ENCODE measurements at places on chromosomes 12 and 14.

GRCh38 chr12:34603382-34604035 lies 581.2 kb downstream of the ALG10 start:
- DNase-seq = peak; percentile 70

DNA sequence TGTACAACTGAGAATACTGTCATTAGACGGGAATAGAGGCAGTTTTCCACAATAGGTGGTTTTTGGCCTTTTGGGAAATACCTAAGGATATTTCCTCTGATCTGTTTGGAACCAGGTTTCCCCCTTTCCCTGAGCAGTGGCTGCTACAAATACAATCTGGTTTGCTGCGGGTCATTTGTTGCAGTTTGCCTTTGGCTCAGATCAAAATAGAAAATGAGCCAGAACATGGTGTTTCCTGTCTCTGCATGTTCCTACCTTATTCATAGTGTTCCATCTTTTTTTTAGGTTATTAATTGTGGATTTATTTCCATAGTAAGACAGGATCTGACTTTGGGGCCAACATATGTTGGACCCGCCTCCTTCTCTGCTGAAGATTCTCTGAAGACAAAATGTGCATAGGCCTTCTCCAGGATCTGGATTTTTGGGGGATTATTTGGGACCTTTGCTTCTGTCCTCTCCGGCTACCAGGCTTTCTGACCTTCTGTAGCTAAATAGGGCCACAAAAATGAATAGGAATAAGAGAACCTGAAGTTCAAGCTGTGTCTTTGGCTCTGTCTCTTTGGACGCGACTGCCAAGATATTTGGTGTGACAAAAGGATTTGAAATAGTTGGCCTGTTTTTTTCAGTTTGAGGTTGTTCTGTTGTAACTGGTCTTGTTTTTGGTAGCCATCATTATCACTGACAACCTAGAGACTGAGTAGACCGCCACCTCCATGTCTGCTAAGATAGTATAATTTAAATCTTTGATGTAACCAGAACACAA lies 146.9 kb downstream of the PRKCH start:
- no peak for DNase-seq

DNA sequence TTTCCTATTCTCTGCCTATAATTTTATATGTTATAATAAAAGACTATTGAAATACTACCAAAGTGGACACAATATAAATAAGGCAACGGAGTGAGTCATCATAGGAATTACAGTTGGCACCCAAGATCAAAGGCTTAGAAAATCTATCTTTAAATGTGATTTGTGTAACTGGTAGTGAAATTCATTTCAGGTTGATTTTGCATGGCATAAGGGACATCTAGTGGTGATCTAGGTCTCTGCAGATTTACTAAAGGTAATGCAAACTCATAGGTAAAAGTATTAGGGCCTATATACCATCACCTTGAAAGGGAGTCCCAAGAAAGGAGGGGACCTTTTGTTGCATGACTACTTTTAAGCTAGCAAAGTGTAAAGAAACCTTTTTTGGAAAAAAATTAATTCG lies 527.2 kb downstream of the NRXN3 start:
- DNase-seq = no peak

DNA sequence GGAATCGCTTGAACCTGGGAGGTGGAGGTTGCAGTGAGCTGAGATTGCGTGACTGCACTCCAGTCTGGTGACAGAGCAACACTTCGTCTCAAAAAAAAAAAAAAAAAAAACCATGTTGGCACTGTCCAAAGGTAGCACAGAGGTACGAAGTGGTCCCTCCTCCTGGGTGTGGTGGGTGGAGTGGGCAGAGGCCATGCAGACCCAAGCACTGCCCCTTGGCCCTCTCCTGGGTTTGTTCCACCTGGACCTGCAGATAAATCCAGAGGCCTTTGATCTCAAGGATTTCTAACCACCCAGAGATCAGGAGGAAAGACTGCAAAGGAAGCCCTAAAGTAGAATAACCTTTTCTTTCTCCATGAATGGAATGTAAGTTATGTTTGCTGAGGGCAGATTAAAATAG lies 8.7 kb upstream of the GALNT6 start:
- no peak for DNase-seq

- no peak for DNase-seq
These were observed 41.5 kb downstream of the ANO6 start for GRCh38 chr12:45257185-45257930.

- DNase-seq = no peak
These were observed 53.9 kb upstream of the STXBP6 start for GRCh38 chr14:25103820-25104219.

- no peak for DNase-seq
These were observed 98.1 kb upstream of the NCOR2 start for GRCh38 chr12:124665511-124665910.

DNA sequence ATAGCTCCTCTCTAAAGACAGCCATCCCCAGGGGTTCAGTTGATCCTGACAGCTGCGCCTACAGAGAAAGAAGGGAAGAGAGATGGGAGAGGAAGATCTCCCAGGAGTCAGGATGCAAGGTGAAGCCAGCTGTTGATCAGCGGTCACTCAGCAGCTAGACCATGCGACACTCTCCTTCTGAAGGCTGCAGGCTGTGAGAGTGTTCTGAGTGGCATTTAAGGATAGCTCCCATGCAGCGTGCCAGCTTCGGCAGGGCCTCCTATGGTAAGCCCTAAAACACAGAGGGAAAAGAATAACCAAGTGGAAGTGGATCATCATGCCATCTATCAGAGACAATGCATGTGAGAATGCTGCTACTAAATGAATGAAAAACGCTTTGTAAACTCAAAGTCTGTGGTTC lies 197.9 kb upstream of the NUDT4 start:
- DNase-seq = no peak

DNA sequence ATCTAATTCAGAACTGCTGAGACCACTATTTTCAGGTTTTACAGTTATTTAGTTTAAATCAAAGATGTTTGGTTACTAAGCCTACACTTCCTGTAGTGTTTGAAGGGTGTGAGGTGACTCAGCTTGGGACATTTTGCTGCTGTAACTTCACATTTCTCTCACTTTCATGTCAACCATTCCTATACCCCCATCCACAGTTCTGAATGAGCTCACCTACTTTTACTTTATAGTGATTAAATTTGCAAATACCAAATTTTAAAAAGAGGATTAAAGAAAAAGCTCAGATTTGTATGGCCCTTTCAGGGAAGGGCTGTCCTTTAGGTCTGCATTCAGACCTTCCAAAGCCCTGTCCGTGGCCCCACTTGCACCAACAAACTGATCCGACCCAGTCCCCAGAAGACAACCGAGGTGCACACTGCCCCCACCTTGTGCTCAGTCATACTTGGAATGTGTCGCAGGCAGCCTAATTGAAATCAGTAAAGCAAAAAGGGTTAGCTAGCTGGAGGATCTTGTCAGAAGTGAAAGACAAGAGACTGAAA lies 174.4 kb downstream of the MON2 start:
- DNase-seq = no peak

DNA sequence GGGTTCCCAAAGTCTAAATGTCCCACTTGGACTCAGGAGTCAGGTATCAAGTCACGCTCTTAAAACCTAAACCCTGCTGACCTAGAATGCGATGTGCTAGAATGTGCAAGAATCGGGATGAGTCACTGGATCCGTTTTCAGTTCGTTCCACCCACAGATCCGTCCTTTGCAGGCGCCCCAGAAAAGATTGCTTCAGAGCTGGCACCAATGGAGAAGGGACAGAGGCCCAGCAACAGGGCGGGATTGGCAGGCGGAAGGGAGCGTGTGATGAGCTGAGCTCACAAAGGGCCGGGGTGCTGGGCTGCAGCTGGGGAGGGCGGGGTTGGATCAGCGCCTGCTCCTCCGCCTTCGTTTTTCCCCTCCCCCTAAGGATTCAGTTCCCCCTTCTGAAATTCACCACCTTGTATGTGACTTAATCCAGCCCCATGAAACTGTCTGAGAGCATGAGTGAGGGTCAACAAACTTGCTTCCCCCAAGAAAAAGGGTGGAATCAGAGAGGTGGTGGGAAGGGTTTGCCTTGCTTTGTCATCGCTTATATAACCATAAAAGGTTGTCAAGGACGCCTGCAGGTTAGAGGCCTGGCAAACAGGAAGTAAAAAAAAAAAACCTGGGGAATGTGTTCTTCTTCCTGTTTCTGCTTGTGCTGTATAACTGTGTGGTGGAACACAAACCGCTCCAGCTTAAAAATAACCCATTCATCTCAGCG lies 2.8 kb upstream of the UBC start:
- DNase-seq = peak; percentile 99

All from cardiac septum (tissue), 1 donor.